Activated CD8-positive, alpha-beta memory T cell treated with anti-CD3 and anti-CD28 coated beads for 1 hour (primary cell): ENCODE measurements at places on chromosomes 4 and X.

- no peak for DNase-seq
Measured at GRCh38 chr4:48300004-48300403, 30.4 kb upstream of the TEC start.

DNA sequence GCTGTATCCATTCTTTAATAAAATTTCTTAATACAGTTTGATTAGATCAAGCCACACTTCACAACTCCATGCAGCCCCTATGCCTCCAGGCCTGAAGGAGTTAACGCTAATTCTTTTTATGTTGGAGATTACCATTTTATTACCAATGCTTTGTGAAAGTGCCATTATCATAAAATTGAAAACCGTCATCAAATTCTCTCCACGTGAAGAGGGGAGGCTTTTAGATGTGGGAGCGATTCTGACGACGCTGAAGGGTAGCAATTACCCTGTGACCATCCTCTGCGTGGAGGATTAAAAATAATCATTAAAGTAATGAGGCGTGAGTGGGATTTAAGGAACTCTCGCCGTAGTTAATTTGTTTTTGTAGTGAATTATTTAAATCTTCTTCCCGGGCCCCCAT lies 278.8 kb downstream of the CRLF2 start:
- DNase-seq: no peak

DNA sequence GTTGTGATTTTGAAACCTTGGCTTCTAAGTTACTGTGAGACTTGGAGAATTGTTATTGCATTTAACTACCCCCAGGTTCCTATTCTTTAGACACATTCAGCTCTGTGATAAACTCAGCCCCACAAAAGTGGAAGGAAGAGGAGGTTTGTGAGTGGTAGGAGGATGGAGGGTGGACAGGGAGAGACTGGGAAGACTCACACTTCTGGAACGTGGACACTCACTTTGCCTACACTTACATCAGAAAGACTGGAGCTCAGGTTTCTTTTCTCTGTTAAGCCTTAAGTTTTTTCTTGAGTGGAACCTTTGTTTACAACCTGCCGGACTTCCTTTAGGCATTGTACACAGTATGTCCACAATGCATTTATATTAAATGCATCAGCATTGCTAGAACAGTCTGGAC lies 99.0 kb downstream of the AREG start:
- DNase-seq: no peak

GRCh38 chr4:122027203-122027602 lies 75.3 kb upstream of the TRPC3 start:
- no peak for DNase-seq

DNA sequence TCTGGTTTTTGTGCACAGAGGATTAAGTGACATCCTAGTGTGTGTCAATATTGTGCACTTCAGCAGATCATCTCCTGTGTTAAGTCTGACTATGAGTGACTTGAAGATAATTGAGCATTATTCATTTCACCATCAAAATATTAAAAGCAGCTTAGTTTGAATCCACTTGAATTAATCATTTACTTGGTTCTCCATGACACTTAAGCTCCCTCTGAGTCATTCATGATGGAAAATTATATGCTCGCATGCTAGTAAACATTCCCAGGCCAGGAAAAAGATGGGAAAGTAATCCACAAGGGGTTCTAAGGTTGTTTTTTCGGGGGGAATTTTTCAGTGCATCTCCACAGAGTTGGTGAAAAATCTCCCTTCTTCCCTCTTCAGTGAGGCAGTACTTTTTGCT lies 97.2 kb upstream of the EOLA2 start:
- no peak for DNase-seq

DNA sequence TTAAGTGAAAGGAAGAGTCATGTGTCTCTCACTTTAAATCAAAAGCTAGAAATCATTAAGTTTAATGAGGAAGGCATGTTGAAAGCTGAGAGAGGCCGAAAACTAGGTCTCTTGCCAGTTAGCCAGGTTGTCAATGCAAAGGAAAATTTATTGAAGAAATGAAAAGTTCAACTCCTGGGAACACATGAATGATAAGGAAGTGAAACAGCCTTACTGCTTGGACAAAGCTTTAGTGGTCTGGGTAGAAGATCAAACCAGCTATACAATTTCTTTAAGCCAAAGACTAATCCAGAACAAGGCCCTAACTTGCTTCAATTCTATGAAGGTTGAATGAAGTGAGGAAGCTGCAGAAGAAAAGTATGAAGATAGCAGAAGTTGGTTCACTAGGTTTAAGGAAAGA lies 24.9 kb downstream of the RHOH start:
- DNase-seq: no peak

- DNase-seq: no peak
Measured at GRCh38 chr4:40227284-40227683, 30.5 kb downstream of the RHOH start.

DNA sequence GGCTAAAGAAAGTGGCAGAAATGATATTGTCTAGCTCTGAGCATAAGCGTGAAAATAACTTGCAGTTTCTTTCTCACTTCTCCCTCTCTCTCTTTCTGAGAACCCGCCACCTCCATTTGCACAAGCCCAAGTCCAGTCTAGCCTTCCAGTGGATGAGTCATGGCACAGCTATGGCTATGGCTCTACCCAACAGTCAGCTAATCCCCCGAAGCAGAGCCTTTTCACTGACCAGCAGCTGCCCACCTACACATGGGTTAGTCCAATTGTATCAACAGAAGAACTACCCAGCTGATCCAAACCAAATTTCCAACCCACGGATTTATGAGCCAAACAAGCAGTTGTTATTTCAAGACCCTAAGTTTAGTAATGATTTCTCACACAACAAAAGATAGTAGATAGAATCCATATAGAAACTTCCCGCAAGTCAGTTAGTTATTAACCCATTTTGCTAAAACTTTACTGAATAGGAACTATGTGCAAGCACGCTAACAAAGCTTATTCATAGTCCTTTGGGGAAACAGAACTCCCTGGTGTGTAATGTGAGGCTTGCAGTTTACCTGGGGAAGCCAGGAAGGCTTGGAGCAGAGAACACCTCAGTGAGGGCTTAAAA lies 282.3 kb downstream of the INPP4B start:
- no peak for DNase-seq

GRCh38 chr4:176360446-176360845 lies 40.7 kb downstream of the SPCS3 start:
- DNase-seq: no peak

DNA sequence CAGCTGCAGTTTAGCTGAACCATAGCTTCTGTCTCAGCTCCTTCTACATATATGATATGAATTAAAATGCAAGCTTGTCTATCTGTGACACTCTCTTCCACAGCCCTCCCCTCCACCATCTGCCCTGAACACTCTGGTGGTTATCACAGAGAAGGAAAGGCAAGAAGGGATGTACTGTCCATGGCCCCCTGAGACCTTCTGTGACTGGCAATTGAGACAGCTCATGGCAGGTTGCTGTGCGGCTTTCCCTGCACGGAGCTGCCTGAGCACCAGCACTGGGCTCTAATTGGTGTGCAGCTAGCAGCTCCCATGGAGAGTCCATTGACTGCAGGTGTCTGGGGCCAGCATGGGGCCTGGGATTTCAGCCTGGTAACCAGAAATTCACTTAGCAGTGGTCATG lies 109.8 kb upstream of the ANXA3 start:
- no peak for DNase-seq

GRCh38 chr4:87309625-87310024 lies 13.1 kb downstream of the HSD17B13 start:
- DNase-seq: no peak

GRCh38 chr4:1300466-1301455 lies 11.1 kb downstream of the MAEA start:
- DNase-seq: no peak

GRCh38 chr4:76214177-76214675 lies 602 bp upstream of the SCARB2 start:
- no peak for DNase-seq

DNA sequence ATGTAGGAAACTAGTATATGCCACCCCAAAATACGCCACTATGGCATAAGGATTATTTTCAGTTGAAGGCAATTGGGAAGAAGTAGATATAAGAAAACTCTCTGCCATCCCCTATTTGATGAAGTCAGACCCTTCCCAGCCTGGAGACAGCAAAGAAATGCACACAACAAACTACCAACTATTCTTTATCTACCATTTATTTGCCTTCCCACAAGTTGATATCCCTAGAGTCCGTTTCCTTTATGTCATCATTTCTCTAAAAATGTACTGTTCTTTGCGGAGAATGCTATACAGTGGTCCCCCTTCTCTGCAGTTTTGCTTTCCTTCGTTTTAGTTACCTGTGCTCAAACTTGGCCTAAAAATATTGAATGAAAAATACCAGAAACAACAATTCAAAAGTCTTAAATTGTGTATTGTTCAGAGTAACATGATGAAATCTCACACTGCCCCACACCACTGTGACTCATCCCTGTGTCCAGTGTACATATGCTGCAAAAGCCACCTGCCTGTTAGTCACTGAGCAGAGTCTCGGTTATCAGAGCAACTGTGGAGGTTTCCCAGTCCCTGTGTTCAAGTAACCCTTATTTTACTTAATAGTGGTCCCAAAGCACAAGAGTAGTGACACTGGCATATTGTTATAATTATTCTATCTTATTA lies 152.3 kb downstream of the WDFY3 start:
- DNase-seq: no peak

DNA sequence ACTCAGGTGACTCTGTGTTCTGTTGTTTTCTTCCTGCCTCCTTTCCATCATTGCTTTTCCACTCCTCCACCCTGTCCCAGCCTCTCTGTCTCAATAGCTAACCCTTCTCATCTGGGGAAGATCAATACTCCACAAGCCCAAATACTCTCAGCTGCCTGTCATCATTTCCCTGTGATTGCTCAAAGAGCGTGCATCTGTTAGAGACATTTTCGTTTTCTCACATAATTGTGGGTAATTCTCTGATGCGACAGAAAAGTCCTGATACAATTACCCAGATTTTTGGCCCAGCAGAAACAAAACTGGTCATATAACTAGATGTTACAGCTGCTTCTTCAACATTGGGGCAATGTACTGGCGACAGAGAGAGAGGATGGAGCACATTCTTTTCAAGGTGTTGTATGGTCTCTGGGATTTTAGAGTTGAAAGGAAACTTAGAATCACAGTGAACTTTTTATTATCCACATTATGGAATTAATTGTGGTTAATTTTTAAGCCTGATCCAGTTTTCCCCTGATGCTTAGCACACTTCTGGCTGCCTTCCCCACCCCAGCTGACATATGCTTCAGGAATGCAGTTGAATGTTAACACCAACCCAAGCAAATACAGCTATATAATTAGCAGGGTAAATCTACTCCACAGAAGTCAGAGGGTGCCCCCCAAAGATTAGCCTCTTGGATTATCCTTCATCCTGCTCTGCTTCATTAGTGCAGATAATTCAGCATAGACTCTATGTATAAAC lies 171.4 kb upstream of the ANXA3 start:
- DNase-seq: no peak
